ENCODE measurements at places on chromosomes 13 and 19. TPM values are rescaled to one million over a fixed set of nuclear protein-coding genes. Genes with fewer than 3 reads are reported as not detected.

GRCh38 chr19:35267353-35267817, 1.4 kb upstream of the USF2 start:
- peak; percentile 82 for DNase-seq

GRCh38 chr13:48775804-48776203, 122.1 kb downstream of the CYSLTR2 start:
- DNase-seq = no peak

GRCh38 chr19:35545001-35545854, at the start of gene TMEM147:
Gene TMEM147, plus strand, starts transcription at chr19:35545626. Its CDS starts 114 bp downstream, at chr19:35545740.
- peak; percentile 95 for DNase-seq

- no peak for DNase-seq
These were observed 9.3 kb upstream of the FRY start for GRCh38 chr13:32022311-32022710.

DNA sequence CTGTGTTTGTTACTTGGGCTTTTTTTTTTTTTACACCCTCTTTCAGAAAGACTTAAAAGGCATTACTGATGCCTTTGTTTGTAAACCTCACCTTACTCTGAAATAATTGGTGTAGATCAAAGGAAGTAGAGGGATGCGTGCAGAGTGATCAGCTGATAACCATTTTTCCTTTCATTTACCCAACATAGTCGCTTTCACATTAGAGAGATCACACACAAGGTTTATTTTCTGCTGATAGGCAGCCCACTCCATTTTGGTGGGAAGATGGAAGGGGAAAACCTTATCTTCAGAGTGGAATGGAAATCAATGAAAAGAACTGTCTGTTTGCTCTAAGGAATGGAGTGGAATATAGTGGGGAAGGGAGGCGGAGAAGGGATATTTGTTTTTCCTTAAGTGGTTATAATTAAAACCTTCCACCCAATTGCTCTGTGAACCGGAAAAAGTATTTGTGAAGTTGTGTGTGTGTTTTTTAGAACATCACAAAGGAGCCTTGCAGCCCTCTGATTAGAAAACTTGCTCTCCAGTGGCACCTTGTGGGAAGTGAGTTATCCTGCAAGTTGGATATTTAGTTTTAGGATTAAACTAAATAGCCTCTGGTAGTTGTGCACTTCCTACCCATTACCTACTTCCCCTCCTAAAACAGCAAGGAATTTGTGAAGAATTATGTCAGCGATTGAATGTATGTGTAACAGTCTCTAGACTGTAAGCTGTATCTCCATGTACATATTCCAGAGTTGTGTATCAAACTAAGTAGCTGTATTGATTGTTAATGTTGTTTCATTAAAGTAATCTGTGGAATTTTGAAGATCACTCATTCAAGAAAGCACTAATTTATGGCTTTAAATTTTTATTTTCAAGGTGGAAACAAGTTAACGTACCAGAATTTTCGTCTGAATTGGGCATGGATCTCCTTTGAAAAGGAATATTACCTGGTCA, 76.8 kb downstream of the FREM2 start:
- DNase-seq = no peak

DNA sequence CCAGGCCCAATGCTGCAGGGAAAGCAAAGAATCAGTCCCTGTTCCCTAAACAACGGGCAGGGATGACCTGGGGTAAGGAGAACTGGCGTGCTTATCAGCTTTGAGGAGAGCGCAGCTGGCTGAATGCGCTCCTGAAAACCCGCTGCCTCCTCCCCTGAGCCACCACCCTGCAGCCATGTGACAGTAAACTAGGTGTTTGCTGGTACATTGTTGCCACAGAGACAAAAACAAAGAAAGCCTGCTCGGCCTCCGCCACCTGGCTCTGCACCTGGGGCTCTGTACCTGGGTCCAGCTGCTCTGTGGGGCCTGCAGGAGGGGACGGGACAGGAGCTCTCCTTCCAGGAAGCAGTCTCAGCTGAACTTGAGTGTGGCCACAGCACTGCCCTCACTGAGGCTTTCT, 21.8 kb downstream of the MCF2L start:
- no peak for DNase-seq

DNA sequence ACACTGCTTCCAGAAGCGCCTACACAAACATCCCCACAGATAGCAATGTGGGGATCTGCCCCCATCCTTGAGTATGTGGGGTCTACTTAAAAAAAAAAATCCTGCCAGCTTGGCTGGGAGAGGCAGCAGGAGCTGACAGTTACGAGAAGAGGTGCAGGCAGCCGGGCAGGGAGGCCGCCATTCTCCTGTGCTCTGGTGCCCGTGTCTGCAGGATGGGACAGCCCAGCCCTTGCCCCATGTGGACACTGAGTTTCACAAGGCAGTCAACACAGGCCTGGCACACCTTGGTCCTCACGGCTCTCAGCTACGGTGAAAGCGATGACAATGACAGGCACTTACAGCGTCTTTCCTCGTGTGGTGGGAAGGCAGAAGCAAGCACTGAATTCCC, 24.0 kb downstream of the MPND start:
- DNase-seq = no peak

DNA sequence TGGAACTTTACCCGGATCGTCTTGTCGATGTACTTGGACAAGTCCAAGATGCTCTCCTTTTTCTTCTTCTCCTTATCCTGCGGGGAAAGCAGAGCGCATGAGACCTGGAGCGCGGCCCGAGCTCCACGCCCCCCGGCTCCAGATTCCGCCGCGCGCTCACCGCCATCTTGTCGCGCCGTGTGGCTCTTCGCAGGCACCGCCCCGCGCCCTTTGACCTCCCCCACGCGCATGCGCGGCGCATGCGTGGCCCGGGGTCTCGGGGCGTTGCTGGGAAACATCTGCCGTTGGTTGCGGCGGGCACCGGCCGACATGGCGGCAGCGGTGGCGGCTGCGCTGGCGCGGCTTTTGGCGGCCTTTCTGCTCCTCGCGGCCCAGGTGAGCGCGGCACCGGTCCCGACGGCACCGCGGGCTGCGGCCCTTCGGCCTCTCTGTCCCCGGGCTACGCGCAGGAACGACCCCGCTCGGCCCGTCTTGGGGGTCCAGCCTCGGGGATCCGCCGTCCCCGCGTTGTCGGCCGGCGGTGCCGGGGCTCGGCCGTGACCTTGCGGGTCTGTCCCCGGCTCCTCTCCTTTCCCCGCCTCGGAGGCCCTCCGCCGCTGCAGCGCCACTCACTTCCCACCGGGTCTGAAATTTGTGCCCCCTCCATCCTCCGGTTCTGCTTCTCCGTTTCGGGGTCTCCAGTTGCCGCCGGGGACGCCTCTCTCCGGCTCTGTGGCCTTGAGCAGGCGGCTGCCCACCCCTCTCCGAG, at the start of the genes LSM7 and SPPL2B:
TSS of gene LSM7 (minus strand) at position 186 of the 748 bp plus-strand sequence. CDS start at position 166, 20 bp downstream.
TSS of gene SPPL2B (plus strand) at position 284 of the 748 bp plus-strand sequence. CDS start at position 310, 26 bp downstream.
- DNase-seq = peak; percentile 95

DNA sequence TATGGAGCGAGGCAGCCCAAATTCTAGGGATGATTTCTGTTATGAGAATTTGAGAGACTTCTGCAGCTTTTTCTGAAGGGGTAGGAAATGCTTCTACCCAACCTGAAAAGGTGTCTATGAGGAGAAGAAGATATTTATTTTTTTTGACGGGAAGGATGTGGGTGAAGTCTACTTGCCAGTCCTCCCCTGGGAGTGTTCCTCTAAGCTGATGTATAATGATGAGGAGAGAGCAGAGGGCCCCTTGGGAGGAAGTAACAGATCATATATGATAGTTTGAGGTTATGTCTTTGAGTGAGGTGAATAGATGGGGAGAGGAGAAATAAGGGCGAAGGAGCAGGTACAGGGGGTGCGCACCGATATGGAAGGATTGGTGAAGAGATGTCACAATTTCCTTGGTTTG, 910.6 kb upstream of the SLITRK5 start:
- DNase-seq = no peak

DNA sequence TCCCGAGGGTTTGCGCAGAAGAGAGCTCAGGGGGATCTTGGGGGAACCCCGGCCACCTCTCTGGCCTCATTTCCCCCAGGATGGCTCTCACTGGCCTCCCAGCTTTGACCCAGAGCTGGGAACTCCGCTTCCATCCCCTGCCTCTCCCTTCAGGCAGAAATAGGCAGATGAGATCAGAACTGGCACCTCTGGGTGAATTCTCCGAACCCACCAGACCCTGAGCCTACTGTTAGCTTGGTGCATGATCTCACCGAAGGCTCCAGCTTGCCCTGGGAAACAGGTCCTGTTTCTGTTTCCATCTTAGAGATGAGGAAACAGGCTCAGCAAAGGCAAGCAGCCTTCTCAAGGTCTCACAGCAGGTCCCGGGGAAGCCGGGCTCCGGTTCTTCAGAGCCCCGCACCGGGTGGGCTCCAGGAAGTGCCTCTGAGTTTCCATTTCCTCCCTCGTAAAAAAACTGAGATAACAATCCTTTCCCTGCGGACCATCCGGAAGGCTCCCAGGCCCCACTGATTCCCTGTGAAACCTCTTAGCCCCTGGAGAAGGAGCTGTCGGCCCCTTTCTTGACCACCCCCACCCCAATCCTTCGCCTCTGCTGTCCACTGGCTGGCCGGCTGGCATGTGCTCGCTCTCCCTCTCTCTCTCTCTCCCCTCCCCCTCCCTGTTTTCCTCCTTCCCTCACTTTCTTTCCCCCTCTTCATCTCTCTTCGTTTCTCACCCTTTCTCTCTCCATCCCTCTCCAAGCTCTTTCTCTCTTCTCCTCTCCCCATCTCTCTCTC, 2.1 kb downstream of the NECTIN2 start:
- no peak for DNase-seq

DNA sequence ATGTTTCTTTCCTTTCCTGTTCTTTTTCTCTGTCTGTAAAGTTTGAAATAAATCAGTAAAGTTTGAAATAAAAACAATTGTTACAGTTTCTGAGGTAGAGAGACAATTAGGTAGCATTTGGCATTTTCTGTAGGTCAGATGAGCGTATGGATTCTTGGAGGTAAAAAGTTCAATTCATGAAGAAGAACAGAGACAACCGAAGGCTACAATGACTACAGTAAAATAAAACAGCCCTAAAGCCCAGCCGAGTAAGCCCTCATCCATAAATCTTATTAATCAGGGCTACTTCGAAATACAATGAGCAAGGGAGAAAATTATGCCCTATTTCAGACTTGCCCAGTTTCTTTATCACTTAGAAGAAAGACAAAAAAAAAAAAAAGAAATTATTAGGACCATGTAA, 941.9 kb upstream of the SLC10A2 start:
- no peak for DNase-seq

- DNase-seq = no peak
These were observed 1.1 kb downstream of the DLEU7 start for GRCh38 chr13:50842251-50842989.

CHST8 gene
- total RNA-seq = 0.62 TPM

CNMD gene
- 0.27 TPM for total RNA-seq

KIR3DL2 gene
- not detected for total RNA-seq

RAB20 gene
- total RNA-seq = 23.8 TPM

ANGPTL8 gene
- 15.5 TPM for total RNA-seq

ZNF628 gene
- total RNA-seq = 9.0 TPM

ERICH6B gene
- total RNA-seq = not detected

SHD gene
- not detected for total RNA-seq

JAK3 gene
- total RNA-seq = 18.4 TPM

CPT1C gene
- total RNA-seq = 5.9 TPM
